ENCODE measurements at places on chromosomes 5 and 9. TPM values are rescaled to one million over a fixed set of nuclear protein-coding genes. Genes with fewer than 3 reads are reported as not detected.

Gene CDH9
- total RNA-seq: not detected

Gene GABRA6
- total RNA-seq: not detected

Gene PCDHGB3
- 8.6 TPM for total RNA-seq

Gene CDO1
- total RNA-seq: 25.9 TPM

Gene SPATA31C1
- not detected for total RNA-seq

Gene SPINK6
- not detected for total RNA-seq

Gene HRH2
- not detected for total RNA-seq

Gene IFNA2
- not detected for total RNA-seq

Gene PCDHGB7
- 25.6 TPM for total RNA-seq

Gene ARID3C
- total RNA-seq: 0.26 TPM

Gene CCDC183
- 0.26 TPM for total RNA-seq

Gene PCDHB14
- total RNA-seq: 3.8 TPM

Gene SPINK4
- total RNA-seq: not detected

Gene CNTFR
- not detected for total RNA-seq

Gene TMEFF1
- 0.26 TPM for total RNA-seq

Gene IFNA13
- total RNA-seq: not detected

Gene UNC13B
- 15.0 TPM for total RNA-seq

Gene PCDHA12
- not detected for total RNA-seq

Gene FBXO4
- total RNA-seq: 21.2 TPM

Gene TMEM232
- 7.2 TPM for total RNA-seq

Measured in articular chondrocyte of knee joint (primary cell).